ENCODE measurements at places on chromosomes 1 and 21.

DNA sequence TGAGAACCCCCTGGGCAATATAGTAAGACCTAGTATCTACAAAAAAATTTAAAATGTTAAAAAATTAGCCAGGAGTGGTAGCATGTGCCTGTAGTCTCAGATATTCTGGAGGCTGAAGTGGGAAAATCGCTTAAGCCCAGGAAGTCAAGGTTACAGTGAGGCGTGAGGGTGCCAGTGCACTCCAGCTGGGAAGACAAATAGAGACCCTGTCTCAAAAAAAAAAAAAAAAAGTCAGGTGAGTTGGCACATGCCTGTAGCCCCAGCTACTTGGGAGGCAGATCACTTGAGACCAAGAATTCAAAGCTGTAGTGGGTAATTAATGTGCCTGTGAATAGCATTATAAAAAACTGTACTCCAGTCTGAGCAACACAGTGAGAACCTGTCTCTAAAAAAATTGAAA lies 4.6 kb downstream of the BECN2 start:
- no peak for DNase-seq

DNA sequence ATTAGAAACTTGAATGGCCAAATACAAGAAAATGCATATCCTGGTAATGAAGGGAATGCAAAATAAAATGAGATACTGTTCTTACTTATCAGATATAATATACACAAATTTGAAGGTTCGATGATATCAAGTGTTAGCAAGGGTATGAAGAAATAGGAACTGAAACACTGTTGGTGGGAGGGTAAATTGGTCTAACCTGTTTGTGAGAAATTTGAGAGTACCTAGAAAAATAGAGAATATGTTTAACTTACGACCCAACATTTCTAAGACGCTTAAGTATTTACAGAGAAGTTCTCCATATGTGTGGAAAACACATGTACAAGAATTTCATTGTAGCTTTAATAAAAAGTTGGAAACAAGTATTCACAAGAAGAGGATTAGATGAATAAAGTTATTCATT lies 25.9 kb downstream of the ATG4C start:
- no peak for DNase-seq

- no peak for DNase-seq
Measured at GRCh38 chr1:151504252-151504651, 6.9 kb upstream of the CGN start.

DNA sequence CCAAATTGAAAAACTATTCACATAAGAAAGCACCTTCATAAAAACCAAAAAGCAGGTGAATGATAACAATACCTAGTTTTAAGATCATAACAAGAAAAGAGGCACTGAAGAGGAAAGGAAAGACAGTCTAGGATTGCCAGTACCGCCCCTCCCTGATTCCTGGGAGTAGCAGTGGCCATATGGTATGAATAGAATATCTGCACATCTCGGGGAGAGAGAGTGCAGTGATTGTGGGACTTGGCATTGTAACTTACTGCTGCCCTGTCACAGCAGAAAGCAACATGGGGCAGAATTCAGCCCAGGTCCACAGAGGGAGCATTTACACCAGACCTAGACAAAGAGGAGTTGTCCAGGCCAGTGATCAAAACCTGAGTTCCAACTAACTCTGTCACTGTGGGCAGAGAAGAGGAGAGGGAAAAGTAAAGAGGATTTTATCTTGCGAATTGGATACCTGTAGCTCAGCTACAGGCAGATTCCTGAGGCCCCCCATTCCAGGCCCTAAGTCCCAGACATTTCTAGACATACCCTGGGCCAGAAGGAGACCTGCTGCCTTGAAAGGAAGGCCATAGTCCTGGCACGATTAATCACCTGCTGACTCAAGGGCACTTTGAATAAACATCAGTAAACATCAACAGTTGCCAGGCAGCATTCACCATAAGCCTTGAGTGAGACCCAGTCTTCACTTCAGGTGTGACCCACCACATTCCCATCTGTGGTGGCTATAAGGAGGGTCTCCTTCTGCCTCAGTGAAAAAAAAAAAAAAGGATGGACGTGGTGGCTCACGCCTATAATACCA lies 397.5 kb downstream of the TGFB2 start:
- DNase-seq = no peak

DNA sequence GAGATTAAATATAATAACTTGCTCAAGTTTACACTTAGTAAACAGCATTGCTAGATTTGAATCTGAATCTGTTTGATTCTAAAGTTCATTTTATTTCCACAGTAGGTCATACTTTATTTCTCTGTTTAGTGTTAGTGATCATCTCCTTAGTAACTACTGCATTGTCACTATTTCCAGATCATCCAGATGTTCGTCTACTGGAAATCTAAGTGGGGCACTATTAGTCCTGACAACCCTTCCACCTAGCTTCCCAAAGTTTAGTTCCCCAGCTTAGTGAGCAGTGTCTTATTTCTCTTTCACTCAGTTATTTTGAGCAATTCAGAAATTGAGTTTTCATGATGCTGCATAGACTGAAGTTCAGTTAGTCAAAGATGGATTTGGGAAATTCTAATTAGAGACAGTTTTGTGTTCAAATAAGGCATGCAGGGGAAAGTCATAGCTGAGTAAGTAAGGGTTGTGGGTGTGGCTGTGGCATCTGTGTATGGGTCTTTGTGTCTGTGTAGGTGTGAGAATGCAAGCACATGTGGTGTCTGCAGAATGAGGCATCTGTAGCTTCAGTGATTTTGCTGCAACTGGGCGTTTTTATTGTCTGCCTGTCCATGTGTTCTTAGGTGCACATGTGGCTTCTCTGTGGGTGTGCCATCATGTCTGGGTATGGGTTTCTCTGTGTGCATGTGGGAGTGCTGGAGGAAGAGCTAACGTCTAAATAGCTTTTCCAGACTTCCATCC lies 107.3 kb downstream of the NTMT2 start:
- DNase-seq = no peak

DNA sequence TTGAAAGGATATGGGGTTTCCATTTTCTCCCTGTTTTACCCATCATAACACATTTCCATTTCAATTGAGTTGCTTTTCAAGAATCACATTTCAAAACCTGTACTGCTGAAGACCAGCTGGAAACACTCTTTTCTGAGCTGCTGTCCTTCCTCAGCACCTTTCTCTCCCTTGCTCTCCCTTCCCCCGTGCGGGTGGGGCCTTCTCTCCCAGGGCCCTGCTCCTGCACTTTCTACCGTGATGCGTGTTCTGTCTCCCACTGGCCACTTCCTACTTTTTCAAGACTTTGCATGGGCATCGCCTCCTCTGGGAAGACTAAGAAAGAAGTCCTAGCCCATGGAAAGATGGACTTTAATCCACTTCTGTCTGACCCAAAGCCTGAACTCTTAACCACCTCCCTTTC lies 390.4 kb downstream of the PTPRU start:
- DNase-seq = no peak

DNA sequence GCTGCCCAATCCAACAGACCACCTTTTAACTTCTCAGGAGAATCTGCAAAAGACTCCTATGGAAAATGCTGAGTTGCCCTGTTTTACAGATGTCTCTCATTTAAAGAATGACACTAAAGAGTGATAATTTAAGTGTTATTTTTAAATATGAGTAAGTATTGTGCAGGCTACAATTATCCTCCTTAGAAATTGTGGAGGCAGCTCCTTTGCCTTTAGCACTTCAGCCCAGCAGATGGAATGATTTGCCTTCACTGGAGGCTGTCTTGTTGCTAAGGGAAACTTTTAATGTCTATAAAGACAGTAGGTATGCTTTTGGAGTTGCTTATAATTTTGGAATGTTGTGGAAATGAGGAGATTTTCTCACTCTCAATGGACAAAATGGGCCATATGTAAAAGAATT lies 1345.5 kb downstream of the NCAM2 start:
- no peak for DNase-seq

- no peak for DNase-seq
Measured at GRCh38 chr1:31374511-31375196, 1.8 kb upstream of the FABP3 start.
